Right forelimb (tissue), 1 donor: ENCODE measurements at places on chromosomes 3 and 15.

GRCh38 chr15:74950078-74950908, 6.3 kb downstream of the RPP25 start:
- peak; percentile 83 for DNase-seq

GRCh38 chr3:8246070-8246469, 255.6 kb upstream of the LMCD1 start:
- no peak for DNase-seq

GRCh38 chr15:84611631-84612030, 10.8 kb downstream of the ZSCAN2 start:
- no peak for DNase-seq

- DNase-seq, result no peak
These were observed 168.1 kb downstream of the XXYLT1 start for GRCh38 chr3:195102609-195103467.

DNA sequence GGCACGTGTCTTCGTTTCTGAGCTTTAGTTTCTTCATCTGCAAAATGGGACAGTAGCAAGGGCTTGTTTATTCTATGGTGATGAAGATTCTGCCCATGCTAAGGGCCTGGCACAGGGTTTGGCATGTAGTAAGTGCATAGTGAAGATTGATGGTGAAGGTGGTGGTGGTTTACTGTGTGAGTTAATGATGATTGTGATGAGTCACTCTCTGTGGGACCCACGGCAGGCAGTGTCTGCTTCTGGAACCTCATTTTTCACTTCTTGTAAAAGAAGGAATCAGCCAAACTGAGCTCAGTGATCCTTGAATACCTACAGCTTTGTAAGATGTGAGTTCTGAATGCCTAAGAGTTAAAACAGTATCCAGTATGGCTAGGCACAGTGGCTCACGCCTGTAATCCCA, 86.2 kb upstream of the LRTM1 start:
- no peak for DNase-seq

GRCh38 chr3:52431459-52432223, 13.3 kb downstream of the SEMA3G start:
- peak; percentile 23 for DNase-seq

GRCh38 chr15:85503151-85503799, 122.9 kb downstream of the AKAP13 start:
- DNase-seq, result no peak

- DNase-seq, result no peak
These were observed 50.4 kb upstream of the LIMD1 start for GRCh38 chr3:45544024-45544716.
